SW480 (cell line): ENCODE measurements at places on chromosomes 3 and 15.

GRCh38 chr3:150797155-150797554, 34.2 kb upstream of the SIAH2 start:
- DNase-seq = no peak

- DNase-seq = no peak
These were observed 330.1 kb upstream of the TPM1 start for GRCh38 chr15:62712455-62712839.

GRCh38 chr3:73783811-73784210, 159.1 kb upstream of the PDZRN3 start:
- DNase-seq = no peak

- no peak for DNase-seq
These were observed 95.9 kb upstream of the PRR23C start for GRCh38 chr3:139140553-139140952.

DNA sequence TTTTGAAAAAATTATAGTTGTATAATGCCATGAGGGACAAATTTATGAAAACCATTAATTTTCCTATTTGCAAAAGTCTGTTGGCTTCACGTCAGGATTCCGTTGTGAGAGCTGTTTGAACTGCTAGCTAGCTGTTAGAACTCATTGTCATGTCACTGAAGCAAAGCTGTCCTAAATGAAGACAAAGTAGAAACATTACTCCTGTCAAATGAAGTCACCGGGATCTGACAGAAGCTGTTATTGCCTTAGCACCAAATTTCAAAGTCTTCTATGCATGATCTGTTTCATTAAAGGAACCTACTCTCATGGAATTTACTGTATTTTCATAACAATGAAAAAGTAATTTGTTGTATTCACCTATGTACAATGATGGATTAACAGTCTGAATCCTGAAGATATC, 479.8 kb downstream of the PLOD2 start:
- no peak for DNase-seq

GRCh38 chr3:72482589-72483321, 365.5 kb downstream of the SHQ1 start:
- DNase-seq = peak; percentile 66

GRCh38 chr3:12817343-12817710, 20.8 kb downstream of the CAND2 start:
- no peak for DNase-seq

DNA sequence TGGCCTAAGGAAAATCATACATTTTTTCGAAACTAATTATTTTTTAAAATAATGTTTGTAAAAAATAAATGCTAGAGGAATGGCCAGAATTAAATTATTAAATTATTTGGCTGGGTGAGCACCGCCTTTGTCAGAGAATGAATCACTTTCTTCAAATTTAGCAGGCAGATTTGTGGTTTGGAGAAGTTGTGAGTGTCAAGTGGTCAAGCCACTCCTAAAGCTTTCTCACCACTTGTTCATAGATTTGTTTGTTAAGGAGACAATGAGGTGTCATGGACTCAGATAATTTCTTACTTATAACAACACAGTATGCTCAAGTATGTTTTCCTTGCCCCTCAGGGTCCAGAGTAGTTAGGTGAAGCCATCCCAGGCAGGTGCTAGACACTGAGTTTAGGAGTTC, 196.2 kb downstream of the TUSC7 start:
- DNase-seq = no peak

DNA sequence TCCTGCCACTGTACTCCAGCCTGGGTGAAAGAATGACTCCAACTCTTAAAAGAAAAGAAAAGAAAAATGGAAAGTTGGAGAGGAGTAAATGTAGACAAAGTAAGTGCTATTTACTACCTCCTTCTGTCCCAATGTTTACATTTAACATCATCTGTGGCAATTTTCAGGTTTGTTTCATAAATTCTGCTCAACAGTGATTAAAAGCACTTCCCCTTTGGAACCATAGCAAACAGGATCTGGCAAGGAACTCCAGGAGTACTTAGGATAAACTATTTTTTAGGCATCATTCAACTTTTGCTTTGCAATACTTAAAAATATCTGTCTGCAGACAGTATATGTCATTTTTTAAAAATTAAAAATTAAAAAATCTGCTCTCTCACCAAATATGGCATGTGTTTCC, 5.5 kb upstream of the CX3CR1 start:
- no peak for DNase-seq

DNA sequence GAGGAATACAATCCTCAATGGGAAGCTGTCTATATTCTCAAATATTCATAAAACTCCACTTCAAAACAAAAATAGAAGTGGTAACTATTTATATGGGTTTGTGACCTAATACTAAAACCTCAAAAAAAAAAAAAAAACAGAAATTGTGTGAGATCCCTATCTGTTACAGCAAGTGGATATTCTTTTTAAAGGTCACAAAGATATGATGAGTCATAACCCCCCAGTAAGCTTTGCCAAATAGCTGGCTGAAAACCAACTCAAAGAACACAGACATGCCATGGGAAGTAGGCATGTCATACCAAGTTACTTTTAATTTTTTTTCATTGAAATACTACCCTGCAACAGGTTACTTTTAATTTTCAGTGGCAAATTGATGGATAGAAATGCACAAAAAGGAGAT, 62.5 kb downstream of the CBLB start:
- peak; percentile 2 for DNase-seq

DNA sequence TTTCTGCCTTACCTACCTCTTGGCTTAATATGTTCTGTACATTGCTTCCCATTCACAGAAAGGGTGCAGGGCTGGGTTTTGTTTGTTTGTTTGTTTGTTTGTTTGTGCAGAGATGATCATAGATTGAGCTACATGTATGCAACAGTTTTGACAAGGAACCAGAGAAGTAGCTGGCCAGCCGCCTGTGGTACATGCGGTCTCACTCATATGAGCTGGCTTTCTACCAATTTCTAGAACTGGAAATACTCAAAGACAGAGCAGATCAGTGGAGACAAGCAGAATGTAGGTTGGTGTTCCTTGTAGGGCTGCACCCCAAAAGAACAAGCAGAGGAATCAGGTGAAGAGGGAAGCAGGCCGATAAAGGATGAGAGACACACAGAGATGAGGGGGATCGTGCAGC, 502.7 kb downstream of the SOX2 start:
- DNase-seq = no peak
